T-helper 1 cell (primary cell): ENCODE measurements at places on chromosomes 5 and 9.

- no peak for DNase-seq
These were observed 75.4 kb downstream of the TSSK1B start for GRCh38 chr5:113359419-113359818.

GRCh38 chr9:99071313-99072039 lies 33.4 kb upstream of the TGFBR1 start:
- DNase-seq: no peak

DNA sequence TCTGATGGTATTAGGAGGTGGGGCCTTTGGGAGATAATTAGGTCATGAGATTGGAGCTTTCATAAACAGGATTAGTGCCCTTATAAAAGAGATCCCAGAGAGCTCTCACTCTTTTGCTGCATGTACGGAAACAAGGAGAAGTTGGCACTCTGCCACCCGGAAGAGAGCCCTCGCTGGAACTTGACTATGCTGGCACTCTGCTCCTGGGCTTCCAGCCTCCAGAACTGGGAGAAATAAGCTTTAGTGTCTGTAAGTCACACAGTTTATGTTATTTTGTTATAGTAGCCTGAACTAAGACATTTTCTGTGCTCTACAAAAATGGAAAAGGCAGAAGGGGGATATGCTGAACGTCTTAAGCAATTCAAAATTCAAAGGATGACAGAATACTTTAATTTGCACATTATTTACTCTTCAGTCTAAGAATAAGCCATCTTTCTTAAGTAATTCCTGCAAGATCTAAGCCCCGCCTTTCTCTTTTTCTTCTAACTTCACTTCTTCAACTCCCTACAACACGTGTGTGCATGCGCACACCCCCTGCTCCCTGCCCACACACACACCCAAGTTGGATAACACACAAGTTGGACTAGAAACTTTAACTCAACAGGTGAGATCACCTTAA lies 17.3 kb downstream of the NFIB start:
- no peak for DNase-seq

GRCh38 chr9:109416135-109416706 lies 81.9 kb downstream of the PTPN3 start:
- no peak for DNase-seq

DNA sequence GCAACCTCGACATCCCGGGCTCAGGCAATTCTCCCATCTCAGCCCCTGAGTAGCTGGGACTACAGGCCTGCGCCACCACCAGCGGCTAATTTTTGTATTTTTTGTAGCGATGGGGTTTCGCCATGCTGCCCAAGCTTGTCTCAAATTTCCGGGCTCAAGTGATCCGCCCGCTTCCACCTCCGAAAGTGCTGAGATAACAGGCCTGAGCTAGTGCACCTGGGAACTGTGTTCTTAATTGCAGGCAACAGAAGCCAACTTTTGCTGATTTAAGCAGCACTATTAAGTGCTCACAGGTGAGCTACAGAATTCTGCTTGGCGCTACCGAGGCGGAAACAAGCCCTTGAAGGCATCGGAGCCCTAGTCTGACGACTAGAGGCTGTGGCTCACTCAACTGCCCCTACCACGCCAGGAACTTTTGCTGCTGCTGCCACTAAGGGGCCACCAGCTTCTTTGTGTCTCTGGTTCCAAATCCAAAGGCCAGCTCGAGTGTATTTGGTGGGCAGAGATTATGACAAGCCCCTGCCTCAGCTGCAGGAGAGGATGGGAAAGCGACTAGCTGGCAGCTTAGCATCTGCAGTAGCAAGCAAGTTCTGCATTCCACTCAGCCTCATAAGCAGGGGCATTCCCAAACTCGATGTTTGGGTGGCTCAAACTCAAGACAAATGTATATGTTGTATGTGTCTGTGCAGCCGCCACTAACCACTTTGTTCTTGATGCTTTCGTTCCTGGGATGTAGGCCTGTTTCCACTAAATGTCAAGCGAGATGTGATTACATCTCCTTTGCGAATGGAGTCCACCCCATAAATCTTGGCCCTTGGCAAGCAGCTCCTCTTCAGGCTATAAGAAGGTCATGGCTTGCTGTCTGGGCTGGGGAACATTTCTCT lies 10.6 kb upstream of the HMCN2 start:
- DNase-seq: no peak

GRCh38 chr5:35195472-35195852 lies 34.8 kb downstream of the PRLR start:
- DNase-seq: no peak

- DNase-seq: no peak
These were observed 83.8 kb upstream of the RASA1 start for GRCh38 chr5:87183896-87184295.

GRCh38 chr5:143479394-143479793 lies 75.9 kb upstream of the NR3C1 start:
- DNase-seq: no peak

GRCh38 chr5:14453481-14453880 lies 128.1 kb upstream of the OTULINL start:
- no peak for DNase-seq
